DMS153 (cell line): ENCODE measurements at places on chromosomes 16 and 17.

GRCh38 chr16:72530434-72530833 lies 358.5 kb upstream of the PMFBP1 start:
- DNase-seq: no peak

DNA sequence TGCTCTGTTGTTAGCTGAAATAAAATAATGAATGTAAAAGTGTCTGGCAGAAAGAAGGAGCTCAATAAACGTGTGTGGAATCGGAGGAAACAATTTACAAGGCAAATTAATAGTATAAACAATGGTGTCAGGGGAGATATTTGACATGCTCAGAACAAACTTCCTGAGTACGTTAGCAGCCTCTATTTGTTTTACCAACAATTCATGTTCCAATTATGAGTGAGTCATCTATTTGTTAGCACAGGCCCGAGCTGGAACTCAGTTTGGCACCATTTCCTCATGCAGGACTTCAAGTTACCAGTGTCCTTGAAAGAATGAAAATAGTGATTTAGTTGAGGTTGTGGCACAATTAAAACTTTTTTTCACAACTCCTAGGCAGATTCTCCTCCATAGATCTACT lies 9.1 kb downstream of the ASIC2 start:
- DNase-seq: peak; percentile 78

DNA sequence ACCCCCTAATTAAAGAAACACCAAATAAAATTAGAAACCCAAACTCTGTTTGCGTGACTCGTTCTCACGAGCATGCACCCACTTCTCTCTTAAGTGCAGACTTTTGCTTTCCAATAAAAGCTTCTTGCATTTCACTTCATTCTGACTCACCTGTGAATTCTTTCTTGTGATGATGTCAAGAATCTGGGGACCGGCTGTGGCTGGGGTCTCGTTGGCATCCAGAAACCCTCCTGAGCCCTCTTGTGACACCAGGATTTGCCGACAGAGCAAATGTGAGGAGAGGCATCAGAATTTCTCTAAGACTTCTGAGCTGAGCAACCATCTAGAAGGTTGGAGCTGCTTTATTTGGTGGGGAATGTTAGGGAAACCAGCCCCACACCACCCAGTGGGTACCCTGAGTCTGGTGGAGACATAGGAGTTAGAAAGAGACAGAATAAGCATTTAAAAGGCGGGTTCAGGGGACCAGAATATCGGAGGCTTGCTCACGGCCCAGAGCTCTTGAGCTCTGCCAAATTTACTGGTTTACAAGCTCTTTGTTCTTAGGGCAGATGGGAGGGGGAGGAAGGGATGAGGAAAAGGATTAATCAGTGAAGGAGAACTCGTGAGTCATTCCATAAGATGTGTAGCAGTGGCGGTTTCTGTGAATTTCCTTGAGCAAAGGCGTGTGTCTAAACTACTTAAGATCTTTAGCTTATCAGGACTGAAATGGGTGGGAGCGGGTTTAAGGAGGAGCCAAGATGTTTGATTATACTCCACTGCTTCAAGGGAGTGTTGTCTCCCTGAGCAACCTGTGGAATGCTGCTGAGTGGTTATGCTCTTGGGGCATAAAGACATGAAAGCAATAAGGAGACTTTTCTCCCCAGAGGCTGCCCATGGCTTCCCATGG lies 24.2 kb upstream of the TMC5 start:
- DNase-seq: no peak

- DNase-seq: no peak
Measured at GRCh38 chr16:31780342-31780741, 93.3 kb upstream of the ZNF267 start.

- DNase-seq: no peak
Measured at GRCh38 chr17:58051468-58051867, 31.8 kb upstream of the DYNLL2 start.

DNA sequence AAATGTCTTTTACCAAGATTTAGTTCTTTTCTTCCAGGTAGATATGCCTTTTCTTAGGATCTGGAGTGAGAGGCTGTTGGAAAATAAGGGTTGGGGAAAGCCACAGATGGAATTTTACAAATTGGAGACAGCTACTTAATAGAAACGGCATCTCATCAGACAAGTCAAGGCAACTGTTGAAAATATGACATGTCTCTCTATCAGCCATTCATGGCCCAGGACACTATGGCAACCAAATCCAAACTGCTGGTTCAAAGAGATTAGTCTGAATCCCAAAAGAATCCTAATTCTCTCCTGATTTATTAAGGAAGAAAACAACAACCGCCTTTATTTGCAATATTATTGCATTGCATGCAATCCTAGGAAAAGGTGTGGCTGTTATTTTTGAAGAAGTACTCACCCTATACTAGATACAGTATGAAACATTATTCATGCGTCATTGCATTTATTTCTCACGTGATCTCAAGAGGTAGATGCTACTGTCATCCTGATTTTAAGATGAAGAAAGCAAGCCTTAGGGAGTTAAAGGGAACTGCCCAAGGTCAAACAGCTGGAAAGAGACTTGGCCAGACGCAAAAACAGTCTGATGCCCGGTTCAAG lies 12.6 kb upstream of the CEP20 start:
- no peak for DNase-seq

DNA sequence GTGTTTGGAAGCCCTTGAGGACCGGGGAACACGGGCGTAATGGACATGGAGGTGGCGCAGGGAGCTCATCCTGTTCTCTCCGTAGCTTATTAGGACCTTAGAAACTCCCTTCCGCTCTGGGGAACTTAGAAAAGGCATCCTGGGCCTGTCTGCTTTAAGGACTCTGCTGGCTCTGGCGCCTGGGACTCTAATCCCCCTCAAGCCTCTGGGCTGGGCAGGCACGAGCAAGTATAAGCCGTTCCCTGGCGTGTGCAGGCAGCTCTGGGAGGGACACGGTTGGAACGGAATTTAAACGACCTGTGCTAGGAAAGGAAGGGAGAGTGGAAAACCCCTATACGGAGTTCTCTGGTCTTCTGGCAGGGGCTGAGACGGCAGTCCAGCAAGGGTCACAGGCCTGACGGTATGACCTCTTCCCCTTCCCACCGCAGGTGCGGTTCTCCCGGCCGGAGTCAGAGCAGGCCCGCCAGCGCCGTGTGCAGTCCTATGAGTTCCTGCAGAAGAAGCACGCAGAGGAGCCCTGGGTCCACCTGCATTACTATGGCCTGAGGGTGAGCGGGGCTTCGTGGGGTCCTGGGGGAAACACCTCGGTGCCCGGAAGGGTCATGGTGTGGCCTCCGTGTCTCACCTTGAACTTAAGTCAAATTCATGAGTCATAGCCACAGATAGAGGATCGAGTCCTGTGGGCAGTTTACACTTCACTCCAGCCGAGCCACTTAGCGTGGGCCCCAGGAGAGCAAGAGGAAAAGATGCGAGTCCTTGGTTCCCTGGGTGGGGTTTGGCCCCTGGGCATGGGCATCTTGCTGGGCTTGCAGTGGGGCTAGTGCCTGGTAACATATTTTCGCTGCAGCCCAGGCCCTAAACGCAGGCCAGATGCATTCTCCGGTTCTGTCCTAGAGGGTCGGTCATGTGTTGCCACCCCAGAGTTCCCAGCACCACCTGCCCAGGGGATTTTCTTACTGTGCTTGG lies 17.7 kb downstream of the POLR3E start:
- DNase-seq: no peak

GRCh38 chr17:68498479-68499326 lies 13.5 kb upstream of the PRKAR1A start:
- no peak for DNase-seq

- no peak for DNase-seq
Measured at GRCh38 chr17:62134397-62134796, 69.3 kb upstream of the MED13 start.

GRCh38 chr17:64192589-64192988 lies 62.6 kb upstream of the ERN1 start:
- DNase-seq: no peak

- DNase-seq: no peak
Measured at GRCh38 chr16:86635176-86635876, 57.0 kb downstream of the FOXL1 start.

GRCh38 chr17:82043507-82043906 lies 6.0 kb upstream of the DCXR start:
- DNase-seq: no peak

DNA sequence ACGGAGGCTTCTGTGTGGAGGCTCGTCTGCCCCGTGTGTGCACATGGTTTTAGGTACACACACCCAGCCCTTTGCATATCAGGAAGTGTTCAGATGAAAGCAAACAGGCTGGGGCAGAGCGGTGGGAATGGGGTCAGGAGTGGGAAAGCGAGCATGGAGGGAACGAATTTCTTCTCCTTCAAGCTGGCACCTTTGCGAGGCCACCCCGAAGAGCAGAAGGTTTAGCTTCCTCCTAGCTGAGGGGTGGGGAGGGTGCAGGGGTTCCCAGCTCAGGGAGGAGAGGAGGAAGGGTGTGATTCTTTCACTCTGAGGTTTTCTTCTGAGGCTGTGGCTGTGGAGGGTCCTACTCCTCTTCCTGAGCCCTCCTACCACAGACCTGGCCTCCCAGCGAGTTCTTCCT lies 83.6 kb downstream of the ABR start:
- DNase-seq: no peak

GRCh38 chr17:76272541-76273444 lies 7.6 kb downstream of the UBALD2 start:
- no peak for DNase-seq

- no peak for DNase-seq
Measured at GRCh38 chr17:66557886-66558285, 255.5 kb downstream of the PRKCA start.

DNA sequence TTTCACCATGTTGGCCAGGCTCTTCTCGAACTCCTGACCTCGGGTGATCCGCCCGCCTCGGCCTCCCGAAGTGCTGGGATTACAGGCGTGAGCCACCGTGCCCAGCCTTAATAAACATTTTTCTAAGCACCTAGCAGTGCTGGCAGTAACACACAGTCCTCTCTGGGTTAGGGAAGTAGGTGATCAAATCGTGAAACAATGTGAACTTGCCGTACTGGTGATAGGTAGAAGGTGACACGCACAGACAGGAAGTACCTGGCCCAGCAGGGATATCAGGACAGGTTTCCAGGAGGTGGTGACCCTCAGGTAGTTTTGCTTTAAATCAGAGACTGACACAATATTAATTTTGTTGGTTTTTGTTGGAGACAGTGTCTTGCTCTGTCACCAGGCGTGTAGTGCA lies 4.5 kb downstream of the PLD2 start:
- DNase-seq: no peak

GRCh38 chr17:77676237-77676661 lies 282.3 kb upstream of the TNRC6C start:
- DNase-seq: no peak

DNA sequence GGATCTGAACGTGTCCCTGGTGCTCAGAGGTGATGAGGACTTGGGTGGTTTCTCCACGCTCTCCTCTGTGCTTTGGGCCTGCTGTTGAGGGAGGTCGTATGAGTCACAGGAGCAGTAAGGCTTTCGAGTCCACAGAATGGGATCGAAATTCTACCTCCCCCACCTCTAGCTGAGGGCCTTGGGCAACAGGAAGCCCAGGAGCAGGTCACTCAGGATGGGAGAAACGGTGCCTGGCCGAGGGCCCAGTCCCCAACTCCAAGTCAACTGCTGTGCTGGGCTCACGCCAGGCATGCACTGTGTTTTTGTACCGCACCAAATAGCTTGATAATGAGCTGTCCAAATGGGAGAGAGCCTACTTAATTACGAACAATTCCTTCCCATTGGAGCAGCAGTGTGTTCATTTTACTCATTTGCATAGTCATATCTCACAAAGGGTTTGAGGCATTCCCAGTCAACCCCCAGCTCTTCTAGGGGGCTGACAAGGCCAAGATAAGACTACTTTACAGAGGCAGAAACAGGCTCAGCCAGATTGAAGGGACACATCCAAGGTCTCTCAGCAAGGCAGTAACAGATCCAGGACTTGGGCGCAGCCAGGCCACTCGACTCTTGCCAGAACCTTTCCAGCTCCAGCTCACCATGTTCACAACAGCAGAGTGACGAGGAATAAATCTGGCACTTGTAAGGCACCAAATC lies 53.6 kb downstream of the WNT3 start:
- no peak for DNase-seq

GRCh38 chr17:68238164-68238870 lies 9.5 kb upstream of the AMZ2 start:
- no peak for DNase-seq

DNA sequence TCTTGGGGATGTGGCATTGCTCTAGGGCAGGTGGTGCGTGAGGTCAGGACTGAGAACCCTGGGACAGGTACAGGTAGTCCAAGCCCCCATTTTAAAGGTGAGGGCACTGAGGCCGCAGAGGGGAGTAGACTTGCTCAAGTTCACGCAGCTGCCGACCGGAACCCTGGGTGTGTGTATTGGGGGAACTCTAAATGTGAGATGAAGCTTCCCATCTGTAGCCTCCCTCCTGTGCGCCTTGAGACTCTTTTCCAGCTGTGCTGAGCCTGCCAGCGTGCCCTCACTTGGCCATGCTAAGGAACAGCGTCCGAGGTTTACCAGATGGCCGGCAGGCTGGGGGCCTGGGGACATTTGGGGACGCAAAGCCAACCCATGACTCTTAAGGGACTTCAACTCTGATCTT lies 79.0 kb upstream of the CDC42EP4 start:
- DNase-seq: no peak

DNA sequence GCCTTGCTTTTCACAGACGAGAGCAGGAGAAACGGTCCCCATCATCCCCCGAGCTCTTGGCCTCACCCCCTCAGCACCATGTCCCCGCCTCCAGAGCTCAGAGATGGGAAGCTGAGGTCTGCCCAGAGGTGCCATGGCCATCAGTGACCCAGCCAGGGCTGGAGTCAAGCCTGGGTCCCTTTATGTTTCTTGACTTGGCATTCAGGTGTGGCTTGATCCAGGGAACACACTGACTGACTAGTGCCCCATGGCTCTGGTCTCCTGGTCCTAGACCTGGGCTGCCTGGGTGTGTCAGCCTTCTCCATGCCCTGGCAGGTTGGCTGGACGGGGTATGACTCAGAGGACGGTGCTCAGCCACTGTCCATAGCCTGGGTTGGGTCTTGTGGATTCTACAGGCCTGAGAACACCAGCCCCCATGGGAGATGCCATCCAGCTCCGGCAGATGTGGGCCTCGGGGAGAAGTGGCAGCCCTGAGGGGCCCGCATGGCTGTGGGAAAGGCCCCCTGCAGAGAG lies 54.2 kb downstream of the ZFPM1 start:
- DNase-seq: no peak

- no peak for DNase-seq
Measured at GRCh38 chr16:54143934-54144571, 142.5 kb downstream of the IRX3 start.

- DNase-seq: no peak
Measured at GRCh38 chr17:4110152-4110551, 32.7 kb downstream of the ZZEF1 start.

DNA sequence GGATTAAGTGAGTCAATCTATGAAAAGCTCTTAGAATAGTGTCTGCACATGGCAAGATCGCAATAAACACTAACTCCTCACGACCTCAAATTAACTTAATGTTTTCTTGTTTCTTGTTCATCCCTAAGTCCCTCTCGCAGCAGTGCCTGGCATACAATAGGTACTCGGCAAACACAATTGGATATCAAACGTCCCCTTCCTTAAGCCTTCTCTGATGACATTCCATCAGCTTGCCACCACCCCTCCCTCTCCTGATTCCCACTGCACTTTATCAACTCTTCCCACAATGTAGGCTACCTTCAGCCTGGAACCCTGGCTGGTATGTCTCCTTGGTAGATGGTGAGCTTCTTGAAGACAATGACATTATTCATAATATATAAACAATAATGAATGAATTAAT lies 33.3 kb downstream of the CCDC42 start:
- DNase-seq: no peak

GRCh38 chr16:79605999-79606398 lies 5.5 kb upstream of the MAF start:
- no peak for DNase-seq
